Uterine smooth muscle cell (primary cell): ENCODE measurements at places on chromosomes 16 and 17. TPM values are rescaled to one million over a fixed set of nuclear protein-coding genes. Genes with fewer than 3 reads are reported as not detected.

Gene LLGL2
- total RNA-seq: 0.12 and 0.33 TPM in 2 replicates

Gene RDM1
- 0.87 and 1.5 TPM in 2 replicates for total RNA-seq

Gene SLC13A5
- total RNA-seq: not detected in 2 replicates

Gene SLC13A2
- not detected in 2 replicates for total RNA-seq

Gene MARVELD3
- total RNA-seq: not detected in 2 replicates

Gene LDAF1
- total RNA-seq: 59.8 and 107 TPM in 2 replicates

Gene YBX2
- total RNA-seq: under 0.01 TPM in 2 replicates

Gene SYNGR2
- 5.0 and 9.1 TPM in 2 replicates for total RNA-seq

Gene ABCA10
- total RNA-seq: 0.44 and 1.00 TPM in 2 replicates

Gene MYH13
- total RNA-seq: not detected in 2 replicates

Gene MGAT5B
- total RNA-seq: 0.22 and 0.25 TPM in 2 replicates

Gene ABCA9
- 4.3 and 7.0 TPM in 2 replicates for total RNA-seq

Gene CCL22
- total RNA-seq: not detected in 2 replicates

Gene CCL15
- total RNA-seq: not detected in 2 replicates

Gene PITPNC1
- total RNA-seq: 16.7 and 53.1 TPM in 2 replicates

Gene KRT24
- not detected in 2 replicates for total RNA-seq

Gene TEX14
- total RNA-seq: under 0.01 and 0.11 TPM in 2 replicates

Gene KRTAP2-3
- total RNA-seq: 0.12 and 1.00 TPM in 2 replicates

Gene TLE7
- total RNA-seq: not detected in 2 replicates

Gene KPNB1
- 506 and 887 TPM in 2 replicates for total RNA-seq

Gene SDK2
- 0.11 and 0.12 TPM in 2 replicates for total RNA-seq

Gene ITGB4
- total RNA-seq: under 0.01 and 0.62 TPM in 2 replicates

Gene GDE1
- total RNA-seq: 42.9 and 44.5 TPM in 2 replicates

Gene TMEM92
- not detected in 2 replicates for total RNA-seq

Gene GPR142
- total RNA-seq: not detected in 2 replicates

Gene PIPOX
- 1.1 and 2.7 TPM in 2 replicates for total RNA-seq

Gene HBA1
- total RNA-seq: not detected in 2 replicates

Gene NECAB2
- 0.12 and 0.22 TPM in 2 replicates for total RNA-seq

Gene SYT17
- total RNA-seq: under 0.01 and 0.12 TPM in 2 replicates

Gene ST6GALNAC1
- total RNA-seq: not detected in 2 replicates

Gene CCDC154
- total RNA-seq: 0.22 and 0.25 TPM in 2 replicates

Gene SP6
- 0.11 TPM in 1 of 2 replicates, not detected in the other for total RNA-seq

Gene ALOX12B
- not detected in 2 replicates for total RNA-seq

Gene IGF2BP1
- 0.44 and 0.62 TPM in 2 replicates for total RNA-seq
